ENCODE measurements at places on chromosomes 3 and 15.

DNA sequence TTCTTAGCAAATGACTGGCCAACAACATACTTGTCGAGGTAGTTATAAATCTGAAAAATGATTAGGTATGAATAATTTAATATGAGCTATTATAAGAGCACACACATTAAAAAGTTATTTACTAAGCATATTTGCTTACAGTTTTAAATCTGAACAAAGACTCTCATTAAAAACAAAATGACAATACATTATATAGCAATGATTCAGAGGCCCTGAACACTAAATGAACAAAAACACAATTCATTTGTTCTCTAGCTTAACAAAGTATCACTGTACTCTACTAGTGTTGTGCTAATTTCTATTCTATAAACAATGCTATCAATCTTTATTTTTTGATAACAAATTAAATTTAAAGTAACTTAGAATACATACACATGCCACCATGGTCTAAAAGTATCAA lies 21.0 kb downstream of the CLPX start:
- no peak for DNase-seq

- DNase-seq, result no peak
Measured at GRCh38 chr3:36663666-36664291, 100.6 kb downstream of the DCLK3 start.

DNA sequence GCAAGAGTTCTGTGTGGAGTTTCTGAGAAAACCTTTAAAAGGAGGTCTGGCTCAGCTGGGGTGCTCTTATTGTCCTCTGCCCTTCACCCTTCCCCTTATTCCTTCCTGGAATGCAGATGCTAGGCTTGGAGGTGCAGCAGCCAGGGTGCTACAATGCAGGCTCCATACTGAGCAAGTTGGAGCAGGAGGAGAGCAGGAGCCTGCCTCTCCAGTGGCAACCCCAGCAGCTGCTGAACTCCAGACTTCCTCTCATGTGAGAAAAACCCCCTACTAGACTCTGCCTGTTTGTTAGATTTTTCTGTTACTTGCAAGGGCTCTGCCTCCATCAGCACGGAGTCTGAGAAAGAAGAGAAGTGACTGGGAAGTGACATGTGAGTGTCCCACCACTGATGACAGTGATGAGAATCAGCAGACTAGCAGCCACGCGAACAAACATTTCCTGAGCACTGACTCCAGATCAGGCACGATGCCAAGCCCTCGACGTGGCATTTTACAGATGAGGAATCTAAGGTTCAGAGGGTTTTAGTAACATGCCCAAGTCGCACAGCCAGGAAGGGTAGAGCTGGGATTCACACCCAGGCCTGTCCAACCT lies 16.1 kb upstream of the RARRES1 start:
- DNase-seq, result no peak

GRCh38 chr15:52778457-52778856 lies 11.7 kb downstream of the ONECUT1 start:
- DNase-seq, result no peak

DNA sequence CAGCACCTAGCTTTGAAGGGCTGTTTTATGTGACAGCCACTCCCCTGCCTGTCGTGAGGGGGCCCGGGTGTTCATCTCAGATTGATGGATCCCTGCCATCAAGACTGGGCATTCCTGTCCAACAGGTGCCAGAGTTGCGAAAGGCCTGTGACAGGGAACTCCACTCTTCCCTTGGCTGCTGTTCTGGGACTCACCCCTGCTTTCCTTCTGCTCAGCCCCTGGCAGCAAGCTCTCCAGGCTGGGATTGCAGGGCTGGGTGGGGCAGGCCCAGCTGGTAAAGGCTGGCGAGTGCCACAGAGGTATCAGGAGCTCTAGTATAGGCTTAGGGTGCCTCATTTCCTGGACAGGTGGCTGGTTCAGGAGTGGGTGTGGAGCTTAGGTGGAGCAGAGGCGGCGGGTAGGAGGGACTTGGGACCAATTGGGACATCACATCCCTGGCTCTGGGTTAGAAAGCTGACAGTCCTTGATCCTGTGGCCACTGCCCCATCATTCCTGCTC lies at the start of gene PLA2G4B:
TSS of gene PLA2G4B (plus strand) at position 448 of the 498 bp plus-strand sequence. CDS start 67 bp downstream, outside the sequence.
- no peak for DNase-seq

GRCh38 chr15:67358391-67358790 lies 103.8 kb downstream of the IQCH start:
- DNase-seq, result no peak

GRCh38 chr15:84775867-84776449 lies 27.6 kb downstream of the ZNF592 start:
- no peak for DNase-seq

GRCh38 chr15:70422342-70422741 lies 324.6 kb upstream of the TLE3 start:
- DNase-seq, result no peak

GRCh38 chr15:55613727-55614126 lies 25.6 kb upstream of the PYGO1 start:
- DNase-seq, result no peak

GRCh38 chr15:97115761-97116070 lies 785.2 kb downstream of the NR2F2 start:
- no peak for DNase-seq

DNA sequence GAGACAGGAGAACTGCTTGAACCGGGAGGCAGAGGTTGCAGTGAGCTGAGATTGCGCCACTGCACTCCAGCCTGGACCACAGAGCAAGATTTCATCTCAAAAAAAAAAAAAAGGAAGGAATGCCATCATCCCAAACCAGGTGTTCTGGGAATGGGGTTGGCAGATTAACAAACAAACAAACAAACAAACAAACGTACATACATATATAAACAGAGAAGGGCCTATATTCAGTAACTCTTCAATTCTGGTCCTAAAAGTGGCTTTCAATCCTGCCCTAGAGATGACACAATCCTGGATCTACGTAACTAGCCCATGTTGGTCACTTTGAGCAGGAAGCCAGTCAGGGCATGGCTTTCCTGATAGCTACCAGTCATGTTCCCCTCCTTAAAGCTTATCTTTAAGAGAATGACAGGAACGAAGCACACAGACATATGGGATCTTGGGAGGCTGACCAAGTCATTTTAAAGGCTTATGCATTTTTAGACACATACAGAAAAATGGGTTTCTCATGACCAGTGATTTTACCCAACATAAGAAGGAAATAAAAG lies 29.9 kb upstream of the RAB11A start:
- no peak for DNase-seq

- no peak for DNase-seq
Measured at GRCh38 chr15:80831606-80832224, 52.5 kb downstream of the CEMIP start.

DNA sequence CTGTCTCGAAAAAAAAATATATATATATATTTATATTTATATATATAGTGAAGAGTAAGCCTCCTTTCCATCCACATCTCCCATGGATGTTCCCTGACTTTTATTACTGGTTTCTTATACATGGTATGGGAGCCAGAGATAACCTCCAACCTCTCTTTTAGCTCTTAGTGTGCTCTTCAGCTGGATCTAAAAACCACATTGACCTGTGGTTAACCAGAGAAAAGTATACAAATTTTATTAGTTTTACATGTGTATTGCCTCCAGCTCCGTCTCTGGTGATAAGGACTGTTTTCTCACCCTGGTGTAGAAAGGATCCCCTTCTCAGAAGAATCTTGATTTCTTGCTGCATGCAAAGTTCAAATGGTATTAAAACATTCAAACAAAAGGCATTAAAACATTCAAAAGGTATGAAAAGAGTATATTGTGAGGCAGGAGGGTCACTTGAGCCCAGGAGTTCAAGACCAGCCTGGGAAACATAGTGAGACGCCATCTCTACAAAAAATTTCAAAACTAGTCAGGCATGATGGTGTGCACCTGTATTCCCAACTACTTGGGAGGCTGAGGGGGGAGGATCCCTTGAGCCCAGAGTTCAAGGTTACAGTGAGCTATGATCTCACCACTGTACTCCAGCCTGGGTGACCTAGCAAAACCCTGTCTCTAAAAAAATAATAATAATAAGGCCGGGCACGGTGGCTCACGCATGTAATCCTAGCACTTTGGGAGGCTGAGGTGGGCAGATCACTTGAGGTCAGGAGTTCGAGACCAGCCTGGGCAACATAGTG lies 13.5 kb upstream of the TTBK2 start:
- no peak for DNase-seq

- DNase-seq, result no peak
Measured at GRCh38 chr15:56307180-56307579, 58.0 kb upstream of the TEX9 start.

DNA sequence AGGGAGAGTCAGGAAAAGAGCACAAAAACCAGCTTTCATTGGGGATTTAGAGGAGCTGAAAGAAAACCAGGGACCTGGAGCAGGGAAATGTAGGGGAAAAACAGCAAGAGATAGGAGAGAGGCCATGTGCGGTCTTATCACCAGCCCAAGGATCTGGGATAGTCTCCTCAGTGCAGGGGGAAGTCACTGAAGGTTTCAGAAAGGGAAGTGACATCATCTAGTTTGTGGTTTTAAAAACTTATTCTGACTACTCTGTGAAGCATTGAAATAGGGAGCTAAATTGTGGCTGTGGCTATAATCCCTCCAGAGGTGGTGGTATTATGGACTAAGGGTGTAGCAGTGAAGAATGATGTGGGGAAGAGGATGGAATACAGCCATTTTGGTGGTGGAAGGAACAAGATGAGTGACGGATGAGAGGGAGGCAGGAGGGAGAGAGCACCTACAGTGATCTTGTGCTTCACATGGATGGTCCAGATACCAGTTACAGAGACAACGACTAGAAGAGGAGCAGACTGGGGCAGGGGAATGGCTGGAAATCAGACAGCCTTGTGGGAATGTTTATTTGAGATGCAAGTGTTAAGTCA lies 72.7 kb downstream of the HMG20A start:
- no peak for DNase-seq

- no peak for DNase-seq
Measured at GRCh38 chr3:61182662-61183061, 68.6 kb downstream of the FHIT start.

DNA sequence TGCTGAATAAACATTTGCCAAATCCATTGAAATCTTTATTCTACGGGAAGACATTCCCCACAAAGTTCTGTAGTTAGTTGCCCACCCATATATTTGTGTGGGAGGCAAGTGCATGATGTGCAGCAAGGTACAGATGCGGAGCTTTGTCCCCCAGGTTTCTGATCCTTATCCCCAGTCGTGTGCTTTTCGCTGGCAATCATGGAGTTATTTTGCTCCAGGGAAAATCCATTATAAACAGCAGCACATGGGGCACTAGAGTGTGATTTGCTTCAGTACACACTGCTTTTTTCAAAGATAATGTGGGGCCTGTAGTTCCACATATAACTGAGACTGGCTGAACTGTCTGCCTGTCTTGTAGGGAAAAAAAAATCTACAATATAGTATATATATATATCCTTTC lies 132.1 kb downstream of the FEZF2 start:
- no peak for DNase-seq

GRCh38 chr15:53759411-53759931 lies at the start of gene WDR72:
Gene WDR72 (minus strand): TSS chr15:53759663. CDS start chr15:53733149, 26,514 bp downstream.
- no peak for DNase-seq

DNA sequence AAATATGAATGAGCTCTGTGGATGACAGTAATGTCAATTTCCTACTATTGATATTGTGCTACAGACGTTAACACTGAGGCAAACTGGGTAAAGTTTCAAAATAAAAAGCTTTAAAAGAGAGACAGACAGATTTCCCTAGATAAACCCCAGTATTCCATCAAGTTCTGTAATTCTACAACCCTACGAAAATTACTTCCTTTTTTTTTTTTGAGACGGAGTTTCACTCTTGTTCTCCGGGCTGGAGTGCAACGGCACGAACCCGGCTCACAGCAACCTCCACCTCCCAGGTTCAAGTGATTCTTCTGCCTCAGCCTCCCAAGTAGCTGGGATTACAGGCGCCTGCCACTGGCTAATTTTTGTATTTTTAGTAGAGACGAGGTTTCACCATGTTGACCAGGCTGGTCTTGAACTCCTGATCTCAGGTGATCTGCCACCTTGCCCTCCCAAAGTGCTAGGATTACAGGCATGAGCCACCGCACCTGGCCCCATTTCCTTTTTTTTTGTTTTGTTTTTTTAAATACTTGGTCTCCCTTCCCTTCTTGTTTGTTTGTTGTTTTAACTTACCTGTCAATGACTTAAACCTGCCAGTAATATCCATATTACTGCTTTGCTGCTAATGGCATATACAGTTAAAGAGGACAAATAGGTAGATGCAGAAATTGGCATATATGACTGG lies 57.2 kb downstream of the CBLB start:
- DNase-seq, result no peak

DNA sequence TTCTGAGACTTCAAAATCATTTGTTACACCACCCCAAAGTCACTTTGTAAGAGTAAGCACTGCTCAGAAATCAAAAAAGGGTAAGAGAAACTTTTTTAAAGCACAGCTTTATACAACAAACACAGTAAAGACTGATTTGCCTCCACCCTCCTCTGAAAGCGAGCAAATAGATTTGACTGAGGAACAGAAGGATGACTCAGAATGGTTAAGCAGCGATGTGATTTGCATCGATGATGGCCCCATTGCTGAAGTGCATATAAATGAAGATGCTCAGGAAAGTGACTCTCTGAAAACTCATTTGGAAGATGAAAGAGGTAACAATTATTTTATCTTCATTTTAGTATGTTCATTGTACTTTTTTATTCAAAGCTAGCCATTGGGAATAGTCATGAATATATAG lies 32.6 kb downstream of the BLM start:
- no peak for DNase-seq

DNA sequence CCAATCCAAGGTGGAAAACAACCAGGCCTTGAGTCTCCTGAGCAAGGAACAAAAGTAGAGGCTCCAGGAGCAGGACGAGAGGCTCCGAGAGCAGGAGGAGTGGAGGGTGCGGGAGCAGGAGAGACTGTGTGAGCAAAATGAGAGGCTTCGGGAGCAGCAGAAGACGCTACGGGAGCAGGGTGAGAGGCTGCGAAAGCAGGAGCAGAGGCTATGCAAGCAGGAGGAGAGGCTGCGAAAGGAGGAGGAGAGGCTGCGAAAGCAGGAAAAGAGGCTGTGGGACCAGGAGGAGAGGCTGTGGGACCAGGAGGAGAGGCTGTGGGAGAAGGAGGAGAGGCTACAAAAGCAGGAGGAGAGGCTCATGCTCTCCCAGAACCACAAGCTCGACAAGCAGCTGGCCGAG lies 60.3 kb upstream of the UBE2Q2 start:
- no peak for DNase-seq

- DNase-seq, result no peak
Measured at GRCh38 chr3:32848215-32848614, 30.4 kb downstream of the TRIM71 start.

GRCh38 chr3:160227419-160227818 lies 2.2 kb downstream of the C3orf80 start:
- no peak for DNase-seq

Data from AG04450 (cell line).